Progenitor cell of endocrine pancreas (in vitro differentiated cells): ENCODE measurements at places on chromosomes 1 and 21.

DNA sequence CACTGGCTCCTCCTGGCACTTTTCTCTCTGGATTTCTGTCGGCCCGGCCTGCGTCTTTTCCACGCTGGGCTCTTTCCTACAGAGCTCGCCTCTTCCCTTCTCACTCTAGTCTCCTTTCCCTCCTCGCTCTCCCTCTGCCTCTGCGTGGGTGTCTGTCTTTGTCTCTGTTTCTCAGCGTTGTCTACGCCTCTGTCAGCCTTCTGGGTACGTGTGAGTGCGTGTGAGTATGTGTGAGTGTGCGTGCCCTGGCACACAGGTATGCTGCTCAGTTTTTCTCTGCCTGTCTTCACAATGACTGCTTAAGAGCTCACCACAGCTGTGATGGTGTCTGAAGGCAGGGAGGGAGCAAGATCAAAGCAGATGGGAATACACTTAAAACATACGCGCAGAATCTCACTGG, 77.7 kb downstream of the KIRREL1 start:
- DNase-seq, result no peak
- no peaks in the 10 kb centered on the region for H3K27me3 ChIP-seq
- H3K27ac ChIP-seq, result no peak overlapping the region
- peaks cover 1% of the 10 kb centered on the region for H3K36me3 ChIP-seq
- H3K4me1 ChIP-seq, result peaks cover 7% of the 10 kb centered on the region

- no peak overlapping the region for H3K4me3 ChIP-seq
- no peak for DNase-seq
- H3K27me3 ChIP-seq, result no peaks in the 10 kb centered on the region
- H3K4me1 ChIP-seq, result no peaks in the 10 kb centered on the region
These were observed 499.1 kb upstream of the TMPRSS15 start for GRCh38 chr21:18902660-18903059.

- peaks cover 1% of the 10 kb centered on the region for H3K4me1 ChIP-seq
- no peak for DNase-seq
- no peak overlapping the region for H3K27ac ChIP-seq
- H3K4me3 ChIP-seq, result no peak overlapping the region
These were observed 16.2 kb upstream of the SERINC2 start for GRCh38 chr1:31396633-31397351.

DNA sequence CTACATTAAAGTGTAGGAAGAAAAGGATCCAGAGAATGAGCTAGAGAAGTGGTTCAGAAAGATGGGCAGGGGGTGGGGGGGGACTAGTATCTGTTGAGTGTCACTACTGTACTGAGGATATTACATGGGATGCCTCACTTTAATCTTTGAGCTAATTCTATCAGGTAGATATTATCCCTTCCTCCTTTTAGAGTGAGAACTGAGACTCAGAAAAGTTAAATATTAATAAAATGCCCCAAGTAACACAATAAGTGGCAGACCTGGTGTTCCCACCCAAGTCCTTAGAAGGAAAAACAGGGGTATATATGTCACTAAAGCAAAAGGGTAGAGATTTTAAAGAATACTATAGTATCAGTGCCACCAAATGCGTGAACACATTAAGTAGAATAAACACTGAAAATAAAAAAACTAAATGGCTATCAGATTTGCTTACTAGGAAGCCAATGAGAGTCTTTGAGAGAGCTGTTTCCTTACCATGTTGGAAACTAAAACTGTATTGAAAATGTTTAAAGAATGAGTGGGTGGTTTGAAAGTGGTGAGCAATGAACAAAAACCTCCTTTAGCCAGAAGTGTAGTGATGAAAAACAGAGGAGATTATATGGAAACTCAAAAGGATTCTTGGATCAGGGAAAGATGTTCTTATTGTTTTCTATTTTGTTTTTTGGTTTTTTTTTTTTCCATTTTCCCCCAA, 230.8 kb downstream of the BARHL2 start:
- no peaks in the 10 kb centered on the region for H3K4me1 ChIP-seq
- H3K27ac ChIP-seq, result no peak overlapping the region
- H3K4me3 ChIP-seq, result no peak overlapping the region
- no peak for DNase-seq
- no peaks in the 10 kb centered on the region for H3K36me3 ChIP-seq
- H3K27me3 ChIP-seq, result no peaks in the 10 kb centered on the region

- peak within 1 kb of the TSS; percentile 75 for H3K4me3 ChIP-seq
- H3K27me3 ChIP-seq, result peaks cover 19% of the 10 kb centered on the region
- DNase-seq, result peak; percentile 82
- peak within 1 kb of the TSS; percentile 46 for H3K27ac ChIP-seq
These were observed at the start of gene KIF21B for GRCh38 chr1:201023517-201023902. Gene KIF21B (minus strand): TSS chr1:201023714. CDS start chr1:201023383, 331 bp downstream.

- H3K36me3 ChIP-seq, result no peaks in the 10 kb centered on the region
- H3K4me3 ChIP-seq, result no peak overlapping the region
- H3K27ac ChIP-seq, result no peak overlapping the region
- DNase-seq, result peak; percentile 85
These were observed 24.8 kb downstream of the S100A6 start for GRCh38 chr1:153510984-153511410.

DNA sequence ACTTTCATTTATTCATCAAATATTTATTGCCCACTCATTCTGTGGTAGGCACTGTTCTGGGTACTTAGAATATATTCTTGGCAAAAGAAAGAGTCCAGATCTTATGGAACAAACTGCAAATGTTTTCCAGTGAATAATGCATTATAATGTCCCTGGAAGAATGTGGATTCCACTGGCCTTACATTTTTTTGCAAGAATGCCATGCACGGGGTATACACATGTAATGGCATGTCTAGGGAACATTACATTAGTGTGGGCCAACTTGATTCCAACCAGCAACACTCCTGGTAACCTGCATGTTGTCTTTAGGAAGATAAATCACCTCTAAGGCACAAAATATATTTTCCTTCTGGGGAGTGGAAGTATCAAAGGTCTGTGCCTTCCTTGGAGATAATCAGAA, 33.0 kb upstream of the IFI44L start:
- no peak overlapping the region for H3K4me3 ChIP-seq
- no peaks in the 10 kb centered on the region for H3K4me1 ChIP-seq
- no peak for DNase-seq
- no peaks in the 10 kb centered on the region for H3K27me3 ChIP-seq
- no peak overlapping the region for H3K27ac ChIP-seq

DNA sequence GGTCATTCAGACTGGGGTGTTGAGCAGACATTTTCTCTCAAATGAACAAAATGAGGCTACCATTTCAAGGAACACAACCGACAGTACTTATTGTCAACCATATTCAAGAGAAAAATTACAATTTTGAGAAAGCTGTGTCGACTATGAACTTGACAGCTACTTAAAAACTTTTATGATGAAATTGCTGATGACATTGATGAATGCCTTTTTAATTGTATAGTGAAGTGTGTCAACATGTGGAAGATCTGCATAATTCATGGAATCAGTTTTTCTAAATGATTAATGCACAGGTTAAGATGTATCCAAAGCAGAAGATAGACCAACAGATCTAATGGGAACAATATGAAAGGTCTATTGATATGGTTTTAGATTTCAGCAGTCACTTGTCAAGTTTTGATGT, 34.6 kb upstream of the DARS2 start:
- DNase-seq, result no peak
- no peaks in the 10 kb centered on the region for H3K27me3 ChIP-seq
- no peak overlapping the region for H3K27ac ChIP-seq
- peaks cover 12% of the 10 kb centered on the region for H3K36me3 ChIP-seq
- H3K4me1 ChIP-seq, result no peaks in the 10 kb centered on the region
- no peak overlapping the region for H3K4me3 ChIP-seq

DNA sequence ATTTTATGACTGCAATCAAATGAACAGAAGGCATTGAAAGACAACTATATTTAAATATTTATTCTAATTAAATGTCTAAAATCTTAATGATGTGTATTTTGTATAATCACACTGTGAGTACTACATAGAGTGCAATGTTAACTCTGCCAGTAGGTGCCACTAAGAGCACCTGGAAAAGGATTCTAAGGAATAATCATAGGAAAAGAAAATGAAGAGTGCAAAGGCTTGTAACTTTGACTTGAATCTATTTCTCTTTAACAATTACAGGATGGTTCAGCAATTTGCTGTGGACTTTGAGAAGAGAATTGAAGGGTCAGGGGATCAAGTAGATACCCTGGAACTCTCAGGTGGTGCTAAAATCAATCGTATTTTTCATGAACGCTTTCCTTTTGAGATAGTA, 200.4 kb downstream of the DNM3 start:
- peaks cover 2% of the 10 kb centered on the region for H3K36me3 ChIP-seq
- no peaks in the 10 kb centered on the region for H3K4me1 ChIP-seq
- H3K27me3 ChIP-seq, result no peaks in the 10 kb centered on the region

DNA sequence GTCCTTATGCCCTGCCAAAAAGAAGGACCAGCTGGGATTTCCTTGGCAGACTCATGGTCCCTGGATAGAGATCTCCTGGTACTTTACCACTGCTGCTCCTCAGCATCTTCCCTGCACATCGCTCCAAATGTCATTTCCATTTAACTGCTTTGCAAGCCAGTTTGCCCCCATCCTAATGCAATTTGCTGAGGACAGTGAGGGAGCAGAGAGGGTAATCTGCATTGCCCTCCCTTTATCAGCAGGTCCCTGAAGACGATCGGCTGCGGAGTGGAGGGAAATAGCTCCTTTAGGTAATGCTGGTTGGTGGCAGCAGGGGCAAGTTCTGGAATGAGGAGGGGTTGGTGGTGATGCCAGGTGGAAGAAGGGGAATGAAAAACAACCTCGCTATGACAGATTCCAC, 2.7 kb downstream of the PLXNA2 start:
- H3K27me3 ChIP-seq, result peaks cover 26% of the 10 kb centered on the region
- DNase-seq, result no peak
- H3K27ac ChIP-seq, result peak overlapping the region; percentile 45
- peak overlapping the region; percentile 84 for H3K4me3 ChIP-seq
- peaks cover 58% of the 10 kb centered on the region for H3K4me1 ChIP-seq

GRCh38 chr1:54159733-54160316, 7.0 kb upstream of the CDCP2 start:
- DNase-seq, result no peak
- no peaks in the 10 kb centered on the region for H3K36me3 ChIP-seq
- no peaks in the 10 kb centered on the region for H3K4me1 ChIP-seq
- H3K4me3 ChIP-seq, result no peak overlapping the region

DNA sequence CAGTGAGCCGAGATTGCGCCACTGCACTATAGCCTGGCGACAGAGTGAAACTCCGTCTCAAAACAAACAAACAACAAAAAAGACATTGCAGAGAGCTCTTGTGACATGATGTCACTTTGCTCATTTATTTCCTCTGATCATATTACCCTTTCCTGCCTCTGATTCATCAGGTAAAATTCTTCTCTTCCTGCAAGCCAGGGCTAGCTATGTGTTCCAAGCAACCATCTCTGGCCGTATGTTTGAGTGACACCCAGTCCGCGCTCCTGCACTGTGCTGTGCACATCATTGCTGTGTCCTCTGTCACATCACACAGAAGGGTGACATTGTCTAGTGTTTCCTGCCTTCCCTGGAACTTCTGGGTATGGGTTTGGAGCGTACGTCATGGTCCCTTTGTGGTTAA, 251.3 kb downstream of the PCP4 start:
- no peaks in the 10 kb centered on the region for H3K4me1 ChIP-seq
- H3K27me3 ChIP-seq, result no peaks in the 10 kb centered on the region
- H3K4me3 ChIP-seq, result no peak overlapping the region
- peaks cover 2% of the 10 kb centered on the region for H3K36me3 ChIP-seq

- peaks cover 15% of the 10 kb centered on the region for H3K36me3 ChIP-seq
- H3K27ac ChIP-seq, result peak overlapping the region; percentile 99
- peaks cover 47% of the 10 kb centered on the region for H3K4me1 ChIP-seq
- H3K4me3 ChIP-seq, result peak overlapping the region; percentile 67
- no peak for DNase-seq
These were observed 1.9 kb upstream of the IRF2BP2 start for GRCh38 chr1:234611847-234612351.

GRCh38 chr1:28668956-28669723, 556 bp downstream of the GMEB1 start:
- peak overlapping the region; percentile 97 for H3K27ac ChIP-seq
- H3K36me3 ChIP-seq, result no peaks in the 10 kb centered on the region
- peaks cover 12% of the 10 kb centered on the region for H3K4me1 ChIP-seq
- peak; percentile 49 for DNase-seq
- H3K4me3 ChIP-seq, result peak overlapping the region; percentile 88

- no peaks in the 10 kb centered on the region for H3K4me1 ChIP-seq
- H3K4me3 ChIP-seq, result no peak overlapping the region
- H3K27me3 ChIP-seq, result peaks cover 8% of the 10 kb centered on the region
- no peak for DNase-seq
- peak overlapping the region; percentile 25 for H3K27ac ChIP-seq
These were observed 25.5 kb downstream of the STUM start for GRCh38 chr1:226574044-226574443.

- H3K27me3 ChIP-seq, result no peaks in the 10 kb centered on the region
- H3K27ac ChIP-seq, result peak overlapping the region; percentile 70
- DNase-seq, result no peak
- no peak overlapping the region for H3K4me3 ChIP-seq
These were observed 9.4 kb downstream of the USP16 start for GRCh38 chr21:29033871-29034270.

DNA sequence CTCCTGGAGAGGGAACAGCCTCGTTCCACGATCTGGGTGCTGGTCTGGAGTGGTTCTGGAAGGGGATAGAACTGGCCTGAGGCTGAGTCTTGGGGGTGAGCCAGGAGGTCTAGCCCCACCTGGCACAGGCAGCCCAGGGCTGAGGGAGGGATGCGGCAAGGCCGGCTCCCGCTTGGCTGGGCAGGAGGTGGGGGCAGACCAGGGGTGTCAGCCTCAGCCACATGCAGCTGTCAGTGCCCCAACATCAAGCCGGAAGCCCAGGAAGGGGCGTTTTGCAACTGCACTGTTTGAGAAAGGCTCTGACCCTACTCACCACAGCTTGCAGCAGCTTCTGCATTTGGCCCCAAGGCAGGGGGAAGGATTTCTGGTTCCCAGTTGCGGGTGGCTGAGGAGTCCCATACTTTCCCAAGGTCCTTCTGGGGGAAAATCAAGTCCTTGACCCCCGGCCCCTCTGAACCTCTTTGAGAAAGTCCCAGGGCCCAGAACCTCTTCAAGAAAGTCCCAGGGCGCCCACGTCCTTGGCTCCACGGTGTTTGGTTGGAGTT, 2.0 kb downstream of the EFHD2 start:
- H3K4me1 ChIP-seq, result peaks cover 12% of the 10 kb centered on the region
- H3K36me3 ChIP-seq, result no peaks in the 10 kb centered on the region
- peak overlapping the region; percentile 52 for H3K4me3 ChIP-seq
- H3K27me3 ChIP-seq, result peaks cover 48% of the 10 kb centered on the region
- no peak for DNase-seq
- no peak overlapping the region for H3K27ac ChIP-seq

GRCh38 chr21:15472108-15473040, 257.4 kb upstream of the USP25 start:
- H3K27ac ChIP-seq, result no peak overlapping the region
- no peak for DNase-seq
- H3K4me1 ChIP-seq, result no peaks in the 10 kb centered on the region
- no peak overlapping the region for H3K4me3 ChIP-seq
- H3K36me3 ChIP-seq, result no peaks in the 10 kb centered on the region

GRCh38 chr21:33123374-33124123, 53.6 kb downstream of the OLIG1 start:
- H3K4me3 ChIP-seq, result no peak overlapping the region
- H3K27me3 ChIP-seq, result peaks cover 40% of the 10 kb centered on the region
- H3K4me1 ChIP-seq, result peaks cover 4% of the 10 kb centered on the region
- DNase-seq, result no peak

- H3K36me3 ChIP-seq, result no peaks in the 10 kb centered on the region
- DNase-seq, result no peak
- H3K4me3 ChIP-seq, result no peak overlapping the region
- peaks cover 2% of the 10 kb centered on the region for H3K4me1 ChIP-seq
These were observed 63.0 kb upstream of the ANGPTL1 start for GRCh38 chr1:178933709-178934490.

GRCh38 chr21:42705346-42705745, 51.9 kb downstream of the PDE9A start:
- no peak for DNase-seq
- H3K36me3 ChIP-seq, result peaks cover 36% of the 10 kb centered on the region
- H3K27me3 ChIP-seq, result no peaks in the 10 kb centered on the region
- peaks cover 3% of the 10 kb centered on the region for H3K4me1 ChIP-seq
